ENCODE measurements at places on chromosomes 5 and 9. TPM values are rescaled to one million over a fixed set of nuclear protein-coding genes. Genes with fewer than 3 reads are reported as not detected.

The PTGS1 gene
- 2.1 TPM for total RNA-seq

The C5orf46 gene
- total RNA-seq: not detected

The SPINK5 gene
- 0.58 TPM for total RNA-seq

- no peak for DNase-seq
Observed at GRCh38 chr9:23563517-23563916, 262.5 kb downstream of the ELAVL2 start.

DNA sequence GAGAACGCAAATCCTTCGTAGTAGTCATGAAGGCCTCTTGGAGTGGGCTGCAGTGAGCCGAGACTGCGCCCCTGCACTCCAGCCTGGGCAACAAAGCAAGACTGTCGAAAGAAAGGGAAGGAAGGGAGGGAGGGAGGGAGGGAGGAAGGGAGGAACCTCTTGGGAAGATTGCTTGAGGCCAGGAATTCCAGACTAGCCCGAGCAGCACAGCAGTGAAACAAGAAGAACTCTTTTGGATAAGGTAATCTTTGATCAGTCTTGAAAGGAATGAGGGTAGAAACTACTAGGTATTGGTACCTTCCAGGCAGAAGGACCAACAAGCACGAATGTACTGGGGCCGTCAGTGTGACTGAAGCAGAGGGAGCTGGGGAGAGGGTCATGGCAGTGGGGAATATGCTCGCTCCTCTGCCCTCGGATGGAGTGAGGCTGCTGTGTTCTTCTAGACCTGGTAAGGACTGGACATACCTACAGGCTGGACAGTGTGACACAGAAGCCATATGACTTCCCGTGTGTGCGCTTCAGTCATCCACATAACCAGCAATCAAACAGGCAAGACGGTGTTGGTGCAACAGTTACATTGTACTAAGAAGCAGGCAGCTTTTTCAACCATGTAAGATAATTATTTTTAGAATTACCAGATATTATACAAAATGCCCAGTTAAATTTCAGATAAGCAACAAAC lies 45.2 kb downstream of the P4HA2 start:
- DNase-seq: no peak

GRCh38 chr5:41465493-41466171 lies 44.8 kb downstream of the PLCXD3 start:
- DNase-seq: no peak

DNA sequence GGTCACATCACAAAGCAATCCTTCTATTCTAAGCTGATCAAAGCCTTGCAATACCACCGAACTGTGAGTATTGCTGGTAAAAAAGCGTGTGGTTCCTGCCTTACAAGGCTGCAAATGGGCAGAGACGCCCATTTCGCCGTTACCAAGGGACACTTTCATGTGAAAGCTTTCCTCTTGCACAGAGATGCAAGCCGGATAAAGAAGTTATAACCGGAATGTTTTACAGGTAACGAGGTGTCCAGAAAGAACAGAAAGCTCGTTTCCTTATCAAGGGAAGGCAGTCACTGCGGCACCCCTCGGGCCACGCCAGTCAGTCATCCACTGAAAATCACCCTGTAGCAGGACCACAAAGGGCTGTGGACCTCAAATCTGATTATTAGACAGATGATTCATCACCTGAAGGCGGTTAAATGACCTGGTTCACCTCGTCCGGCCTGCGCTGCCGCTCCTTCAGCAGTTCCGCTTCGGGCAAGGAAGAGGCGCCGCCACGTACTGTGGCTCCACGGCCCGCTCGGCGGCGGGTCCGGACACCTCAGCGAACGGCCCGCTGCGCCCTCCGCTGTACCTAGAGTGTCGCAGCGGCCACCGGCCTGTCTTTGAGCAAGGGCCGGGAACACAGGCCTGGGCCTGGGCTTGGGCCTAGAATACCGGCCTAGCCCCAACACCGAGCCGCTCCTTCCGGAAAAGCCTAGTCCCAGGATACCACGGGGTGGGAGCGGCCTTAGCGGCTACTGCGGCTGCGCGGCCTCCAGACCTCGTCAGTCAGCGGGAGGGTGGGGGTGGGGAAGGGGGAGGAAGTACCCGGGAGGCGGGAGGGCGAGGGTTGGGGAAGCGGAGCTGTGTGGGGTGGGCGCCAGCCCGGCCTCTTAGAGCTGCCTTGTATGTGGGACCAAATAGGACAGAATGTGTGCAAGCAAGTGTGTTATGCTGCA lies at the start of gene KLHL9:
TSS of gene KLHL9 (minus strand) at position 704 of the 932 bp plus-strand sequence. CDS start at position 159, 545 bp downstream.
- peak; percentile 95 for DNase-seq

DNA sequence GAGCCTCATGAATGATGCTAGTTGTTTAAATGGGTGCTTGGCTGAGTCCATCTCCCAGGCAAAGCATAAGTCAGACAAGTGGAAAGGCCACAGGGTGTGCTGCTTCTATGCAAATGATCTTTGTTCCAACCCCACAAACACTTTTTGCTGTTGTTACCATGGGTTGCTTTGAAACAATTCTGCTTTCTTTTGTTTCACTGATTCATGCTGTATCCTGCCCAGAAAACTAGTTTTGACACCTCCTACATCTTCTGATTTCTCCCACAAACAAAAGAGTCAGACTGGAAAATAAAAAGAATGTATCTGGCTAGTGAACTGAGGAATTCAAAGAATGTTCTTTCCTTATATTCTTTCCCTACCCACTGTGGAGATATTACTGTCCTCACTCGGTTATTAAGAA lies 298.6 kb downstream of the DIRAS2 start:
- DNase-seq: no peak

- DNase-seq: no peak
Observed at GRCh38 chr9:113589407-113589806, 125.9 kb downstream of the RGS3 start.

DNA sequence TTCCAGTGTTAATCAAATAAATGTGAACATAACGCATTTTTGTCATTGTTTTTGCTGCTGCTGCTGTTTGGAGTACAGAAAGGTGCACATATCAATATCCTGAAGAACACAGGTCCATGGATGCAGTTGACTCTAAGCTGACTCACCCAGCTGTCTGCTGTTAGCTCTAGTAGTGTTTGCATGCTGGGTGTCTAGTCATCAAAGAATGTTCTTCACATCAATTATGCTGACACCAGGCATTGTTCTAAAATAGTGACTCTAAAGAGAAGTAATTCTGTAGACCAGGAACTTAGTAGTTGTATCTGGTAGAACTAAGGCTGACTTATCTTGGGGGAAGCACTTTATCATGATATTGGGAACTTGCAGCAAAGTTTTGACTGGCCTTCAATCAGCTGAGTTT lies 55.7 kb upstream of the DPYSL3 start:
- no peak for DNase-seq

GRCh38 chr9:29211580-29212396 lies 1638.5 kb upstream of the C9orf72 start:
- DNase-seq: no peak

DNA sequence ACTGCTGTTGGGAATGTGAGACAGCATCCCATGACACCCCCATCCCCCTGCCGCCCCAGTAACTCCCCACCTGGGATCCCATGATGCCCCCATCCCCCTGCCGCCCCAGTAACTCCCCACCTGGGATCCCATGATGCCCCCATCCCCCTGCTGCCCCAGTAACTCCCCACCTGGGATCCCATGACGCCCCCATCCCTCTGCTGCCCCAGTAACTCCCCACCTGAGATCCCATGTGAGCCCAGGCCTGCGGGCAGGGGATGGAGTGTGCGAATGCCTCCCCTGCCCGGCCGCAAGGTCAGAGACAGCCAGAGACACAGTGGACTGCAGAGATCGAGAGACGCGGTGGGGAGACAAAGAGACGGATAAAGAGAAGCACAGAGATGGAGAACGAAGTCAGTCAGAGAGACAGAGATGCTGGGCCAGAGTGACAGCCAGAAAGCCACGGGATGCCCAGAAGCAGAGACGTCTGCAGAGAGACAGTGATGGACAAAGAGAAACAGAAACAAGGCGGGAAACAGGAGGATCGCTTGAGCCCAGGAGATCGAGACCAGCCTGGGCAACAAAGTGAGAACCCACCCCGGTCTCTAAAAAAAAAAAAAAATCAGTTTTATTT lies 992 bp downstream of the SH2D3C start:
- no peak for DNase-seq

All from ovary (tissue), 10 donors.